ENCODE measurements at places on chromosomes 16 and 17.

GRCh38 chr16:4158143-4159093 lies 42.2 kb upstream of the ADCY9 start:
- no peak for DNase-seq

- DNase-seq: no peak
These were observed 49.3 kb downstream of the RMI2 start for GRCh38 chr16:11394593-11394960.

- DNase-seq: no peak
These were observed 11.1 kb upstream of the CHMP6 start for GRCh38 chr17:80980397-80981061.

GRCh38 chr16:81181013-81181720 lies 57.3 kb upstream of the BCO1 start:
- no peak for DNase-seq

- DNase-seq: no peak
These were observed 721 bp upstream of the PCGF2 start for GRCh38 chr17:38748892-38749222.

GRCh38 chr16:84115919-84116719 lies 623 bp downstream of the MBTPS1 start:
- DNase-seq: peak; percentile 63

DNA sequence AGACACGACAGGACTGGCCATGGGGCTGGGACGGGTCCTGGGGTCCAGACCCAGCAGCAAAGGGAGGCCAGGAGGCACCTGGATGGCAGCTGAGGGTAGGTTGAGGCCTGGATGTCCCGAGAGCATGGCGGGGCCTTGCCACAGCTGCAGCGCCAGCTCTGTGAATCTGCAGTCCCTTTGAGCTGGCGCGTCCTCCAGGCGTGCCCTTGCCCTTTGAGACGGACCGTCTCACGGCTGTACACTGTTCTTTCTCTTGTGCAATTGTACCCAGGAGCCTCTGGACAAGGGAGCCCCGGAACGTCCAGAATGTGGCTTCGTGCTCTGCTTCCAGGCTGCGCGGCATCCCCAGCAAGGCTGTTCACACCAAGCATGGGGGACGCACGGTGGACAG lies 69.5 kb upstream of the CIBAR2 start:
- DNase-seq: no peak

DNA sequence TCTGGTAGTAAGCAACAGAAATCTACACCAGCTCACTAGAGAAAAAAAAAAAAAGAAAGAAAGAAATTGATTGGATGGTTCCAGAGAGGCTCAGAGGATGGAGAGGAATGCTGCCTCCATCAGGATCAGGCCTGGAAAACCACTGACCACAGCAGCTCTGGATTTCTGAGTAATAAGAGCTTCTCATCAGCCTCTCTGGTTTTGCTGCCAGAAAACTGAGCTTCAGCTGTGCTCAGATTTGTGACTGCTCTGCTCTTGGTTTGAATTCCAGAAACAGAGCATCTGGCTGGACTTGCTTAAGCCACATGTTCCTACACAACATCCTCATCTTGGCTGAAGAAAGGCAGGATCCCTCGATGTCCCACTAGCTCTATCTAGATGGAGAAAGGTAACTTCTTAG lies 25.9 kb downstream of the IRX6 start:
- DNase-seq: no peak

DNA sequence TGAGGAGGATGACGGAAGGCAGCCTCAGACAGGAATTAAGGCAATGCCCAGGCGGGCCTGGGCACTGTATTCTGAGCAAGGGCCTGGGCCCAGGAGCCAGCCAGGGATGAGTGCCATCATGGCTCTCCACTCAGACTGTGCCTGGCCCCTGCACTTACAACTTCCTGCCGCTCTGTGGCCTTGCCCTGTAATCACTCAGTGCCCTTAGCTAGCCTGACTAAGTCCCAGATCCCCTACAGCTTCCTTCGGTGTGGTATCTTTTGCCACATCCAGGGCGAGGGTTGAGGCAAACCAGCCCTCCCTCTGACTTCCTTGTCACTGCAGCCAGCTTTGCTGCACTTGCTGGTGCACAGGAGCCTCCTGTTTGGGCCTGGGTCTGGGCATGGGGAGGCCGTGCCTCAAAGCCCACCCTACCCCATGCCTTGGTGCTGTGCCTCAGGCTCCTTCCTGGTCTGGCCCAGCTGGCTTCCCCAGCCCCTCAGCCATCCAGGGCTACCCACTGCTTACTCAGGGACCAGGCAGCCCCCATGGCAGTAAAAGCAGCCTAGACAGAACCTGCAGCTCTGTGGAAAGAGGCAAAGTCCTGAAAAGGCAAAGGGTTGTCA lies 9.3 kb downstream of the SLC46A1 start:
- DNase-seq: no peak

GRCh38 chr17:4162321-4162720 lies 19.3 kb downstream of the CYB5D2 start:
- DNase-seq: no peak

- no peak for DNase-seq
These were observed 1.6 kb downstream of the FLOT2 start for GRCh38 chr17:28895794-28896447.

GRCh38 chr16:83068686-83069085 lies 441.9 kb downstream of the CDH13 start:
- no peak for DNase-seq

GRCh38 chr17:48915459-48916282 lies 7.5 kb downstream of the UBE2Z start:
- peak; percentile 61 for DNase-seq

DNA sequence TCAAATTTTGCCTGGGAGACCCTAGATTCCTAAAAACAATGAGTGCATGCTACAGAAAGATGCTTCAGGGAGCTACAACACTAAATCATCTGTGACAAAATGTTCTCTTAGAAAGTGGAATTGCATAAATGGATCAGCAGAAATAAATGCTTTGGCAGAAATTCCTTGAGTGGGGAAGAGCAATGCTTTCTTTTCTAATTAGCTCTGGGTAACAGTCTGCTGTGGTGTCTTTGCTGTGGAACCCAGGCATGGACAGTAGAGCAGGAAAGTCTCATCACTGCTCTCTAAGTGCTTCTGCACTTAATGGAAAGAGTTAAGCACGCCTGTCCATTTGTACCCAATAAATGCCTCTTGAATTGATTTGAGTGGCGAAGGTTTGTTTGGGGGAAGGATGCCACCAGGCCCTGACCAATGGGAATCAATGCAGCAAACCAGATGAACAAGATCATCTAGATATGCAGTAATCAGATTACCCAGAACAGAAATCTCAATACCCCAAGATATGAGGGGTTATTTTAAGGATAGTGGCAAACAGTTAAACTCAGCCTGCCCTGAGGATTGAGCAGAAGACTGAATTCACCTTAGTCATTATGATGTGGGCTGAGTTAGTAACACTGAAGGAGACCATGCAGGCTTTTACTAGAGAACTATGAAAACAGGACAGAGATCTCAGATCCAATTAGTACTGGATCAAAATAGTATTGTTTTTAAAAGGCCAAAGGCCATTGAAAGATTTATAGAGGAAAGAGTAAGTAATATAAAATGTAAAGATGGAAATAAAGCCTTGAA lies 13.6 kb downstream of the HLF start:
- no peak for DNase-seq

- no peak for DNase-seq
These were observed 35.4 kb downstream of the SLC6A4 start for GRCh38 chr17:30200106-30200505.

GRCh38 chr17:81566461-81567126 lies 14.4 kb upstream of the FAAP100 start:
- no peak for DNase-seq

DNA sequence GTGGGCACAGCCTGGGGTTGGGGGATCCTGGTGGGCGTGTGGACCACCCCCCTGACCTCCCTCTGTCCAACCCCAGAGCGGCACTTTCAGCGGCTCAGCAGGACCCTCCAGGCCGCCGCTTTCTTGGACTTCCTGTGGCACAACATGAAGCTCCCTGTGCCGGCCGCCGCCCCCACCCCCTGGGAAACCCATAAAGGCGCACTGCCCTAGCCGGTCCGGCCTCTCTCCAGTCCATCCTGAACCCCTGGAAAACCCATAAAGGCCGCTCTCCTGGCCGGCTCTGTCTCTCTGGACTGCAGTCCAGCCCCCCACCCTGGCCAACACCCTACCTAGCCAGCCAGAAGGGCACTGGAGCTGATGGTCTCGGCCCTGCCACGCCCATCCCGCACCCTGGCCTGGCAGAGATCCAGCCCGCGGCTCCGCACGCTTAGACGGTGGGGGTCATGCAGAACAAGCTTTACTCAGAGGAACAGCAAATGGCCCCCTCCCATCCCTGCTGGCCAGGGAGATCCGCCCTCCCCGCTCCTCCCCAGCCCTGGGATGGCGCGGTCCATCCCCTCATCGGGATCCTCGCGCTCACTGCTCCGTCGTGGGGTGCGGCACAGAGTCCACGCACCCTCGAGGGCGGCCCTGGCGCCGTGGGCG lies 2.7 kb downstream of the NOXO1 start:
- DNase-seq: no peak

DNA sequence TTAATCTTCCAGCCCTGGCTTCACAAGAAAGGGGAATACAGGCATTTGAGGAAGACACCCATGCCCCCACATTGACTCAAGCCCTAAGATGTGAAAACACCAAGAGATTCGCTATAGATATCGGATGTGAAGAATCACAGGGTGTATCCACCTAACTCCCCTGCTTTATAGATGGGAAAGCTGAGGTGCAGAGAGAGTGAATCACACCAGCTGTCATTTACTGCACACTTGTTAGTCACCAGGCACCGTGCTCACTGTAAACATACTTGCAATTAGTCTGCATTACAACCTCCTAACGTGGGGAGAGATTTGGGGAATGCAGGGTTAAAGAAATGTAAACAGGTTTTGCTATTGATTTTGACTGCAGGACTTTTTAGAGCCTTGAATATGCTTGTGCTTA lies 325.5 kb downstream of the C16orf95 start:
- DNase-seq: no peak

GRCh38 chr16:13193721-13194120 lies 292.3 kb downstream of the SHISA9 start:
- no peak for DNase-seq

GRCh38 chr16:27286451-27286850 lies 17.9 kb upstream of the NSMCE1 start:
- DNase-seq: no peak

DNA sequence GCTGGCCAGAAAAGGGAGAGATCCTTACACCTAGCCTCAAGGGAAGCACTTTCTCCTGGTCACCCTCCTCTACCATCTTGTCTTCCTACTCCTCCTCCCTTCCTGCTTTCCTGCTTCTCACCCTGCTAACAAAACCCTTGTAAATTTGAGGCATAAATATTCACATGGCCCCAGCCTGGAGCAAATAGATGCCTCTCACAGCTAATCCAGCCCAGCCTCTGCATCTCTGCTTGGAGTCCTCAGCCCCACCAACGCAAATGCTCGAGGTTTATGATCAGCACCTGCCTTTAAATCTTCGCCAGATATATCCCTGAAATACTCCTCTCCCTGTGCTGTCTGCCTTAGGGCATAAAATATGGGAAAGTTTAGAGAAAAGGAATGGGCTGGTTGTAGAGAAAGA lies 205.2 kb upstream of the CDH5 start:
- DNase-seq: no peak

- peak; percentile 23 for DNase-seq
These were observed 20.7 kb downstream of the PIK3R6 start for GRCh38 chr17:8846768-8847211.

DNA sequence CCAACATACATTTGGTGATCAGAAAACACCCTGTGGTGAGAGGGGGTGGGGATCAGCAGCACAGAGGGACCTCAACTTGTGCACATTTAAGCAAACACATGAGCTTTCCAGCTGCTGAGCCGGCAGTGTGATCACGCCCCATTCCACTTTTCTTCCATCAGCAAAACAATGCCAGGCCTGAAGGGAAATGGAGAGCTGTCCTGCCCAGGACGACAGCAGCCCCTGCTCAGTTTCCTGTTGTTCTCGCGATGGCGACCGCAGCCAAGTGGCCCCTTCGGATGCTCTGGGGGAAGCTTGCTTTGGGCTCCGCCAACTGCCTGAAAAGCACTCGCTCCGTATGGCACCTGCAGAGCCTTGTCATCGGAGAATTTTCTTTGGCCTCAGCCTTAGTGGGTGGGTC lies 272.3 kb downstream of the FOXL1 start:
- no peak for DNase-seq

GRCh38 chr17:37710344-37710886 lies 34.4 kb downstream of the HNF1B start:
- DNase-seq: no peak

DNA sequence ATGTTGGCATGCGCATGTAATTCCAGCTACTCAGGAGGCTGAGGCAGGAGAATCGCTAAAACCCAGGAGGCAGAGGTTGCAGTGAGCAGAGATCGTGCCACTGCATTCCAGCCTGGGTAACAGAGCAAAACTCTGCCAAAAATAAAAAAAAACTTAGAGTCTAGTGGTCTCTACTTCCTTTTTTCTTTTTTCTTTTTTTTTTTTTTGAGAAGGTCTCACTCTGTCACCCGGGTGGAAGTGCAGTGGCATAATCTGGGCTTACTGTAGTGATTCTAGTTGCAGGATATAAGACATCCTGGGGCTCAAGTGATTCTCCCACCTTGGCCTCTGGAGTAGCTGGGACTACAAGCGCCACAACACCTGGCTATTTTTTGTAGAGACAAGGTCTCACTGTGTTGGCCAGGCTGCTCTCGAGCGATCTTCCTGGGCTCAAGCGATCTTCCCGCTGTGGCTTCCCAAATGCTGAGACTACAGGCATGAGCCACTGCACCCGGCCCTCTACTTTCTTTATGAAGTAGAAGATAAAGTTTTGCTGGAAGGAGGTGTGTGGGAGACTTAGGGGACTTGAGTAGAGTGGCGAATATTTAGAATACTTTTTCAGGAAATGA lies 47.9 kb upstream of the TAOK1 start:
- DNase-seq: no peak

GRCh38 chr16:86089991-86090390 lies 191.0 kb downstream of the IRF8 start:
- no peak for DNase-seq

DNA sequence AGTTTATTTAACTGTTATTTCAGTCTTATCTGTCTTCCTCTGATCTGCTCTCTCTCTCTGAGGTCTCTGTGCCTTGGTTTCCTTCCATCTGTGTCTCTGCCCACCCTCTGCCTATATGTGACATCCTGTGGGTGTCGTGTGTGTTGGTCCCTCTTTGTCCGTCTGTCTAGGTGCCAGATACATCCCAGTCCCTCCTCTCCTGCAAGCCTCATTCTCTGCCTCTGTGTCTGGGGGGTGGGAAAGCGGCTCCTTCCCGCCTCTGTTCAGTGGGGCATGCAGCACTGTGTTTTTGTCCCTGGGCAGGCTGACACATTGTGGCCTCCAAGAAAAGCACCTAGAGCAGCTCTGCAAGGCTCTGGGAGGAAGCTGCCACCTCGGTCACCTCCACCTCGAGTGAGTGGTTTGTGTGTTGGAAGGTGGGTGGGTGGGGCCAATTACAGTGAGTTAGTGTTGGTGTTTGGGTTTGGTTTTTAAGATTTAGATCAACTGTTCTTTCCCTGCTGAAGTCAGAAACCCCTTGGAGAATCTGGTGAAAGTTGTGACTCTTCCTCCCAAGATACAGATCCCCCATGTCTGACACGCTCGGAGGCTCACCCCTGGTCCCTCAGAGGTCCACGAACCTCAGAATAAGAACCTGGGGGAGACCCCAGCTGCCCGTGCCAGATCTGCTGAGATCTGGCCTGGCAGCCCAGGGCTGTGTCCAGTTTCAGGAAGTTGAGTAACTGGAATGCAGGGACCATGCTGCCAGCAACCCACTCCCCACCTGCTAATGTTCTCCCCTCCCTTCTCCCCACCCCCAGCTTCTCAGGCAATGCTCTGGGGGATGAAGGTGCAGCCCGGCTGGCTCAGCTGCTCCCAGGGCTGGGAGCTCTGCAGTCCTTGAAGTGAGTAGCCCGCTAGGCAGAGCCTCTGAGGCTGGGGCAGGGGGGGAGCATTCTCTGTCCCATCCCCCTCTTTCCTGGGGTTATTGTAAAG lies 50.9 kb upstream of the CPNE2 start:
- peak; percentile 85 for DNase-seq

GRCh38 chr17:27284811-27285415 lies 9.0 kb upstream of the WSB1 start:
- no peak for DNase-seq

All from CD4-positive, alpha-beta T cell treated with Interleukin-21 for 1 hour (primary cell).